Suppressor macrophage treated with lipopolysaccharide for 4 hours (primary cell): ENCODE measurements at places on chromosomes 11 and 22.

DNA sequence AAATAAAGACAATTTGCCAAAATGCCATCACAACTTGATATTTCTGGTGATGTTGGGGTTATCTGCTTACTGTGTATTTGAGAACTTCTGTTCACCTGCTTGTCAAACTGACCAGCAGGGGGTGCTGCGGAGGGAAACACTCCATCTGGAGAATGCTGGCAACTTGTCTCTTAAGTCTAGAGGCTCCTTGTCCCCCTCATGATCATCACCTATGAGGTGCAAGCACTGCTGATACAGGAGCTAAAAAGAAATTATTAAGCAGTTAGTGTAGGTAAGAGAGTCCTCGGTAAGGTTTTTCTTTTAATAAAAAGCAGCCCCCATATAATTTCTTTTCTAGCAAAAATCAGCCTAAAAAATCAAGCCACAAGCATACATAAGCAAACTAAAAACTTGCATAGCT, 32.7 kb upstream of the GLYATL1B start:
- DNase-seq = peak; percentile 70

- no peak for DNase-seq
Measured at GRCh38 chr11:120028181-120028896, 109.6 kb downstream of the TRIM29 start.

GRCh38 chr22:43447380-43447779, 35.6 kb downstream of the MPPED1 start:
- DNase-seq = no peak

DNA sequence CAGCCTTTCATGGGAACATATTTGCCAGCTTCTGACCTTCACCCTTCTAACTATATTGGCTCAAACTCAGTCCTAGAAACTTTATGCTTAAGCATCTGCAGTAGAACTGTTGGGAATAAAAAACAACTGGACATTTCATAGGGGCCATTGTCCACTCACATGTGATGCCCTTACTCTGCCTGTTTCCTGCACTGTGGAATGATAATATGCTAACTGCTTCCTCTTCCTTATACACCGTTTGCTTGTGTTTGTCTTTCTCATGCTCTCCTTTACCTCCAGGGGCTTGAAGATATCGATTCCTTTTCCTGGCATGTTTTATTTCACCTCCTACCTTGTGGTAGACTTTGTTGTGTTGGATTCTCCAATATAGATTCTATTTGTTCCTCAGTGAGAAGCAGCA, 333.0 kb upstream of the DDI1 start:
- DNase-seq = no peak

DNA sequence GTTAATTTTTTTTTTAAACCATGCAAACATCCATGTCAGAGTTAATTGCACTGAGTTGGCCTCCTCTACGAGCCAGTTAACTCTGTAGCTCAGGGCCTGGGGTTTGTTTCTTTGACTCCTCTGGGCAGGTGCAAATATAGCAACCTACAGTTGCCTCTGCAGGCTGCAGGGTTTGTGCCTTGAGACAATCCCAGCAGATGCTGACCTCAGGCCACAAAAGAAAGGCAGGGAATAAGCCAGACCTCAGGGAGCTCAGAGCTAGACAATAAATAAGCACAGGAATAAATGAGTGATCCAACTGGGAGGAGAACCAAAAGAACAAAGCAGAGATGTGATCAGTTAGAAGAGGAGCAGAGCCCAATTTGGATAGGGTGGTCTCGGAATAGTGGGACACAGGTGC, 390.8 kb downstream of the SHANK2 start:
- DNase-seq = no peak

DNA sequence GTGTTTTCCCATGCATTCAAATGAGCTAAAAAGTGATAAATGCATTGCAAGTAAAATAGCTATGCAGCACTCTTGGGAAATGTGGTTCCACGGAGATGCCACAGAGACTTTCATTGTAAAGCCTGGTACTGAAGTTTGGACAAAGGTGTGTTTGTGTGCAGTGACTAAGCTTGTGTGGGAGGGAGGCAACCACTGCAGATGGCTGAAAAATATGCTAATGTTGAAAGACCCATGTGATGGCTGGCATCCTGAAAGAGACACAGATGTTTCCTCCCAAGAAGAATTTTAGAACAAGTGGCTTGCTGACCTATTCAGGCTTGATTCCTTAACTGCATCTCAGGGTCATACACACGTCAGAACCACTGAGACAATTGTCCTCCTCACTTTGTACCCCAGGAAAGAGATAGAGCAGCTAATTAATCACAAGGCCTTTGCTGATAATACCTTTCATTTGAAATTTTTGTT, 73.8 kb downstream of the FAM76B start:
- no peak for DNase-seq

DNA sequence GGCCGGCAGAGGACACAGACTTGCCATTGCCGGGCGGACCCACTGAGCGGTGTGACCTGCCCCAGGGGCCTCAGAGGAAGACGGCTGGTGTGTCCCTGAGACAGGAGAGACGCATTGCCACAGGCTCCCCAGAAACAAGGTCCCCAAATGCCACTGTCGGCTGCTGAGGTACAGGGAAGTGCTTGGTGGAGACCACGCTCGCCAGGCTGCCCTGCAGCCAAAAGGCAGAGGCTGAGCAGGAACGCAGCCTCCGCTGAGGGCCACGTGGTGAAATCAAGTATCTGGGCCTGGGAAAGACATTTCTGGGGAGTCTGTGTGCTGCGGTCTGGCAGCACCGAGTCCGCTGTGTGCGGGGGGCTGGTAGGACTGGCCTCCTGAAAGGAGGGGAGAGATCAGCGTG, 794.9 kb downstream of the BRD1 start:
- DNase-seq = no peak

DNA sequence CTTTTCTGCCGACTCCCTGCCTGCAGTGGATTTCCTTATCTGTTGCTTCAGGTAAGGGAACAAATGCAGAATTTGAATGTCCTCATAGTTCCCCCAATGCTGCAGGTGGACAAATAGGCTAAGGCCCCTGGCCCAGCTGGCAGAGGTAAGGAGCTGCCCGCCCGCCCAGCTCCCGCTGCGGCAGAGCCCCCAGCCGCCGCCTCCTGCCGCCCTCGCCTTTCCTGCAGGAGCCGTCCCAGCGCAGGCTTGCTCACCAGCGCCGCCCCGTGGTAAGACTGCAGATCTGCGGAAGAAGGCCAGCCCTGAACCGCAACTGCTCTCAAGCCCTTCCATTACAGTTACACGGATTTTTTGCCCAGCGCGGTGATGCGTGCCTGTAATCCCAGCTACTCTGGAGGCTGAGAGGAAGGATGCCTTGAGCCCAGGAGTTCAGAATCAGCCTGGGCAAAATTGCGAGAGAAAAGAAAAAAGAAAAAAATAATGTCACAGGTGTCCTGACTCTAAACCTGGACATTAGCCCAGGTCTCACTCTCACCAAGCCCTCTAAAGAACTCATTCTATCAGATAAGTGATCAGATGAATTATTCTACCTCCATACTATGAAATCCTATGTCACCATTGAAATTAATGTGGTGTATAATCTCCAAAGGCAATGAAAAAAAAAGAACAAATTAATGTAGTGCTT, 51.2 kb upstream of the EMID1 start:
- peak; percentile 80 for DNase-seq

DNA sequence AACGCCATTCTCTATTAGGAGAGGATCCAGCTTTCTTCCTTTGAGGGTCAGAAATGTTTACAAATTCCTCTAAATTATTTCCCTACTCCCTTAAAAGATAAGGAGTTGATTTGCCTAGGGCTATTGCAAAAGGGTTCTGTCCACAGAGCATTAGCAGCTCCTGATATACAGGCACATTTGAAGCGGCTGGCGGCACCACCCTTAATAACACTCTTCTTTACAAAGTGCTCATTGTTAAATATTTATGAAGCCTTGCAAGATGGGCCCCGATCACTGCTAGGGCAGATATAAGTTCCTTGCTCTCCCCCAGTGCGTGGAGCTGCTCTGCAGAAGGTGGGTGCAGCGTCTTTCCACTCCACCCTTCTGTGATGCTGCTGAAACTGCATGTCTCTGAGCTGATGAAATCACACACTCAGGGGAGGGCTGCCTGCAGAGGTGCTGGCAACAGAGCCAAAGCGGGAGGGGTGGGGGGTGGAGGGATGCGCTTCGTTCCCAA, 116.7 kb upstream of the NTM start:
- DNase-seq = no peak

GRCh38 chr11:64660706-64661105, 62.3 kb downstream of the NRXN2 start:
- no peak for DNase-seq

- no peak for DNase-seq
Measured at GRCh38 chr11:12291313-12291712, 86.1 kb upstream of the PARVA start.

- no peak for DNase-seq
Measured at GRCh38 chr11:61694946-61695706, 14.9 kb downstream of the DAGLA start.

DNA sequence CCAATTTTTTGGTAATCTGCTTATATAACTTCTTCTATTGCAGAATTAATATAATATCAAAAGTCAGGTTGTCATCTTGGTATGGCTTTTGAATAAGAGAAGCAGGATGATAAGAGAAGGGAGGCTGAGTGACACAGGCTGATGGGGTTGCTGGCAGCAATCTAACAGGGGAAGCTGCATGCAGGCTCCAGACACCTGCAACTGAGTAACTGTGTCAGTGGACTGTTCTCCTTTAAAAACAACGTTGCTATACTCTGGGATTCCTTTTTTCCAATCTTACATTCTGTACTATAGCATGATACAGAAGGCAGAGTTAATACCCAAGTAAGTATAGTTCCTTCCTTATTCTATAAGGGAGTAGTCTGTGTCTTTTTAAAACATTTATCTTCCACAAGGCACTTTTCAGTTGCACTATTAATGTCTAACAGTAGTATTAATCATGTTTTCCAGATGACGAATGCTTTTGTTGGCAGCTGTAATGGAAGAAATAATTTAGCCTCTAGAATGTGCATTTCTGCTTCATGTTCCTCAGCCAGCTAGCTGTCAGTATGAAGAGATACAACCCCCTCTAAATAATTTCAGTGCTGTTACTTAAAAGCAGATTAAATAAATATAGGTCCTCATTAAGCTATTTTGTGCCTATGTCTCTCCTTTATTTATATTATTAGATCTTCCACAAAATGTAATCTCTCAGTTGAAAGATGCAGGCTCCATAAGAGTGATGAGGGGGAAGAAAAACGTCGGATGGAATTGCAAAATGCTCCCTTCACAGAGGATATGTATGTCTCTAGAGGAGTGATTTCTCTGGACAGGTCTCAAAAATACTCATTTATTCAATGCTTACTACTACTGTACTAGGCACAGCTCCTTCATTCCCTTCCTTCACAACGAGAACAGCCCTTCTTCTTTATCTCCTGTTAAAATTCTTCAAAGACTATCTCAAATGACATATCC, 50.8 kb downstream of the ATG16L2 start:
- peak; percentile 21 for DNase-seq

DNA sequence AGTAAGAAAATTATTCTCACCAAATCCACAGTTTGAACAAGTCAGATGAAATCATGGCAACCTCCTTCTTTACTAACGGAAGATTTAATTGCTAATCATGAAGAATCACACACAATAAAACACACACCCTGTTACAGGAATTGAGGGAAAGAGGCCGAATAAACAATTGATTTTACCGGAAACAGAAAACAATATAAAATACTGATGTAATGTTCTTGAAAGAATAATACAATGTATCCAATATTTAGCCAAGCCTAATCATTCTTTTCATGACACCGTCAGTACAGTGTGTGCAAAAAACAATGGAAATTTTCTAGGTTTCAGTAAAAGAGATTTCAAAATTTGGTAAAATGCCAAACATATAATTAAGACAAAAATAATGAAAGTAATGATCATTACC, 23.4 kb downstream of the ASRGL1 start:
- no peak for DNase-seq

DNA sequence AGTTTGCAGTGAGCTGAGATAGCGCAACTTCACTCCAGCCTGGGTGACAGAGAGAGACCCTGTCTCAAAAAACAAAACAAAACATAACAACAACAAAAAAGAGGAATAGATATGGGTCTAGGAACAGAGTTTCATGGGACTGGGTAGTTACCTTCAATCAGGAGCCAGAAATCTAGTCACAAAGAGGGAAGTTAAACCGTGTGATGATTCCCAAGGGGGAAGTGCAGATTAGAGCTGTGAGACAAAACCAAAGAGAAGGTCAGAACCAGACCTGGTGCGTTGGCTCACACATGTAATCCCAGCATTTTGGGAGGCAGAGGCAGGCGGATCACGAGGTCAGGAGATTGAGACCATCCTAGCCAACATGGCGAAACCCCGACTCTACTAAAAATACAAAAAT, 42.1 kb upstream of the LARGE1 start:
- no peak for DNase-seq

- DNase-seq = no peak
Measured at GRCh38 chr11:25566298-25567200, 765.4 kb upstream of the ANO3 start.

DNA sequence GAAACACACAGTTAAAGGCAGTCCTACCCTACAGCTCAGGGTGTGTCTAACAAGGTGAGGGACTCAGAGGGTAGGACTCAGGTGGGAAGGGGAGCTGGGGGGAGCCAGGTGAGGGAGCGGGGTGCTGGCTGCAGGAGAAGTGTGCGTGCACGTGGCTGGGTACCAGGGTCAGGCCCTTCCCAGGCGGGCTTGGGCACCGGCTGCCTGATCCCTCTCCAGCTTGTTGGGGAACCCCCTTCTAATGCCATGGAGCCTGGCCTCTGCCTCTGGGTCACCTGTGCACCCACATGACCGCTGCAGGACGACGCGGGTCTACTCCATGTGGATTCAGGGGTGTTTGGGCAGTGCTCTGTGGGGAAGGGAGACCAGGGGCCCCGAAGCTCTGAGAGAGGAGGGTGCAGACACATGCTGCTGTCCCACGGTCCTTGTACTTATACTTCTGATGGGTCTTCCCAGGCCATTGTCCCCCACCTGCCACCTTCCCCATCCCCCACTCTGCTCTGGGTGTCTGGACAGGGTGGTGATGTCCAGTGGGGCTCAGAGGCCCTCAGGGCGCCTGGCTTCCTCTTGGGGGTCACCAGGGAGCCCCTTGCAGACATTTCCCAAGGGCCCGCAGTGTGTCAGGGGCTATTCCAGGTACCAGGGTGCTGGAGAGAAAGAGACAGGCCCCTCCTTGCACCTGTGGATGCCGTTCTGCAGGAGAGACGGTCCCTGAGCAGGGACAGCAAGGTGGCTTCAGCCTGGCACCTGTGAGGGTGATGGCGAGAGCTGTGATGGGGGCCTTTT, 10.4 kb upstream of the MRGPRD start:
- DNase-seq = no peak

- DNase-seq = no peak
Measured at GRCh38 chr22:29443452-29443851, 5.1 kb downstream of the RFPL1 start.

- DNase-seq = no peak
Measured at GRCh38 chr11:22635689-22636088, 10.1 kb upstream of the FANCF start.
